ENCODE measurements at places on chromosomes 6 and 20. TPM values are rescaled to one million over a fixed set of nuclear protein-coding genes. Genes with fewer than 3 reads are reported as not detected.

PET117 gene
- total RNA-seq = 17.5 TPM

OLIG3 gene
- not detected for total RNA-seq

NOX3 gene
- total RNA-seq = not detected

LPIN3 gene
- total RNA-seq = 13.6 TPM

CRISP2 gene
- total RNA-seq = 197 TPM

OSBPL2 gene
- total RNA-seq = 49.8 TPM

ZNF391 gene
- total RNA-seq = 11.8 TPM

IGF2R gene
- 84.6 TPM for total RNA-seq

CCN5 gene
- 152 TPM for total RNA-seq

IYD gene
- total RNA-seq = 1.6 TPM

NRN1 gene
- total RNA-seq = 0.31 TPM

SYTL3 gene
- 10.2 TPM for total RNA-seq

ULBP1 gene
- 5.9 TPM for total RNA-seq

BTN1A1 gene
- total RNA-seq = 0.31 TPM

BAG2 gene
- 5.3 TPM for total RNA-seq

CD40 gene
- total RNA-seq = 5.0 TPM

MAFB gene
- total RNA-seq = 17.7 TPM

LTA gene
- 1.3 TPM for total RNA-seq

ZNF318 gene
- total RNA-seq = 79.7 TPM

EEF1A1 gene
- total RNA-seq = 5,046 TPM

LHFPL5 gene
- total RNA-seq = 0.50 TPM

ACSS1 gene
- total RNA-seq = 162 TPM

ANGPT4 gene
- 0.56 TPM for total RNA-seq

NKAPL gene
- total RNA-seq = 19.1 TPM

NR2E1 gene
- 0.39 TPM for total RNA-seq

CCN6 gene
- total RNA-seq = 3.5 TPM

SAPCD1 gene
- total RNA-seq = 11.6 TPM

TMEM217 gene
- total RNA-seq = 13.3 TPM

GINS1 gene
- 14.2 TPM for total RNA-seq

CDK5RAP1 gene
- 30.8 TPM for total RNA-seq

SOX18 gene
- total RNA-seq = 6.1 TPM

FGD2 gene
- total RNA-seq = 7.0 TPM

LTB gene
- total RNA-seq = not detected

LRRC73 gene
- total RNA-seq = 20.1 TPM

MDC1 gene
- 56.6 TPM for total RNA-seq

ISM1 gene
- total RNA-seq = 0.55 TPM

PGBD1 gene
- total RNA-seq = 6.9 TPM

SEL1L2 gene
- 4.1 TPM for total RNA-seq

MATN4 gene
- 2.8 TPM for total RNA-seq

LY6G5B gene
- 14.0 TPM for total RNA-seq

MAP7 gene
- 38.5 TPM for total RNA-seq

All from testis (tissue), 5 donors.